ENCODE measurements at places on chromosomes 3 and 15.

DNA sequence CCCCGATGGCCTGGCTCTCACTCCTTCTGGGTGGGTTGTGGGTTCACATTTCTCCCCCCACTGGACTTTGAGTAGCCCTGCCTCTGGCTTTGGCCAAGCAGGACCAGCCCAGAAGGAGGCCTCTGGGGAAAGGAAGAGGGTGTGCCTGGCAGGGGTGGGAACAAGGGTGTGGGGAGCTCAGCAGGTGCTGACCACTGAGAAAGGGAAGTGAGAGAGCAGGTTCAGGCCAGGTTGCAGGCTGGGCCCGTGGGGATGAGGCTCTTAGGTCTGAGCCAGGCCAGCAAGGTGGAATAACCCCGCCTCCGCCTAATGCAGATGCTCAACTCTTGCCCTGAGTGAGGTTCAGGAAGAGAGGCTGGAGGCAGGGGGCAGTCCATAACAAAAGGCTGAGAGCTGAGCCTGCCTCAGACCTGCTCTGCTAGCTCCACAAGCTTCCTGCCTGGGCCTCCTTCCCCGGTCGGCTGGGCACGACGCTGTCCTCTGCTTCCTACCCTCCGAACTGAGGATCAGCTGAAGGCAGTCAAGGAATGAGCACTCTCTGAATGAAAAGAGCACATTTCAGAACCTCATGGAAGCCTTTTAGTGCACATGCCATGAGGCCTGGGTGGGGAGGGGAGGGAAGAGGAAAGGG is 82.7 kb downstream of the TLE3 start:
- DNase-seq, result no peak

DNA sequence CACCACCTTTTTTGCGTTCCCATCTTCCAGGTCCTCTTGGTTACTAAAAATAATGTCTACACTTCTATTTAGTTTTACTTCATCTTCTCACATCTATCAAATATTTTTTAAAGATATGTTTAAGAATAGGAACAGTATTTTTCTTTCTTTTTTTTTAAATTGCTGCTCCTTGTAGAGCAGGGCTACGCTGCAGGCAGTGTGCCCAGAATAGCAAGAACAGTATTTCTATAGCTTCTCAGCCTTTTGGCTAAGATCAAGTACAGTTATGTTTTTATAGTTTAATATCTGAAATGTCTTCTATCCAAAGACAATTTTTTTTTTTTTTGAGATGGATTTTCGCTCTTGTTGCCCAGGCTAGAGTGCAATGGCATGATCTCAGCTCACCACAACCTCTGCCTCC is 73.0 kb downstream of the MYO9A start:
- DNase-seq, result no peak

DNA sequence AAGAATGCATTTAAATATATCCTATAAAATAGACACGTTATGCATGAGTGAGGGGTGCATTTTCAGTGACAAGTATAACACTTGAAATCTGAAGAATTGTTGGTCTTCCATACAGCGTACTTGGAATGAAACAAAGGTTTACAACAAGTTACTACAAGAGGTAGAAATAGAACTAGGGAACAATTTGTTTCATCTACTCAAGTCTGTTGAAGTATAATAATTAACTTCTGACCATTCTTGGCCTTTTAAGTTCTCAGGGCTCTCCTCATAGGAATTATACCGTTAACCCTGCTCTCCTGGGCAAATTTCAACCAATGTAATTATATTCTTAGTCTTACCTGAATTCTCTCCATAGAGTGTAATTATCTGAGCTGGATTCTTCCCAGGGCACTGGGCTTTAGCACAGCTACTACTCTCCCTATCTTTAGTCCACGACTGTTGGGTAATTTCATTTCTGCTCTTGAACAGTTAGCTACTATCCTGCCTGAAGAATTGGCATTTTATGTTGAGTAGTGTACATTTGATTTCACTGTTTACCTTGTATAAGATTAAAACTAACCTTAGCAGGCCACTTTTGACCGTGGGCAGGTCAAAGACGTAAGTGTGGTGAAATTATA is 100.6 kb downstream of the UBE2E2 start:
- no peak for DNase-seq

DNA sequence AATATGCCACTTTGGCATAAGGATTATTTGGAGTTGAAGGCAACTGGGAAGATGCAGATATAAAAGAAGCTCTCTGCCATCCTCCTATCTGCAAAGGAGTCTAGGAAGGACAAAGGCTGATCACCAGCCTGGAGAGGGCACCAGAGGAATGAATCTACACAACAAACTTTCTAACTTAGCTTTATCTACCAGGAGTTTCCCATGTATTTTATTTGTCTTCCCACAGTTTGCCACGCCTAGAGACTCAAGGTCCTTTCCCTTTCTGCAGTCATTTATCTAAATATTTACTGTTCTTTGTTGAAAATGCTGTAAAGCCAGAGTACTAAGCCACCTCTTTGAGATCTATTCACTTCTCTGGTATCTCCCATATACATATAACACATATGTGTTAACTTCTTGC is 32.2 kb downstream of the GPR176 start:
- peak; percentile 33 for DNase-seq

DNA sequence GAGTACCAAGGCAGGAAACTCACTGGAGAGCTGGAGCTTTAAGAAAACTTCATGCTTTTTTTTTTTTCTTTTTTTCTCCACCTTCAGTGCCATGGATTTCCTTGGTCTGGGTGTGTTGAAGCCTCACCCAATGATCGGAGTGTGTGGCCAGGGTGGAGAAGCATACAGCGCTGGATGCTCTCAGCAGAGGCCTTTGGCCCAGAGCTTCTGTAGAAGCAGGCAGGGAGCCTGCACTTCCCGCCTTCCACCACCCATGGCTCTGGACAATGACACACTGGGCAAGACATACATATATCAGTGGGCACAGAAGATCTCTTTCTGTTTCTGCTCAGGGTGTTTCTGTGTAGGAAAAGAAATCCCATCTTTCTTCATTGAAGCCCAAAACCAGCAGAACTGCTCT is 55.8 kb upstream of the ACAD9 start:
- no peak for DNase-seq

DNA sequence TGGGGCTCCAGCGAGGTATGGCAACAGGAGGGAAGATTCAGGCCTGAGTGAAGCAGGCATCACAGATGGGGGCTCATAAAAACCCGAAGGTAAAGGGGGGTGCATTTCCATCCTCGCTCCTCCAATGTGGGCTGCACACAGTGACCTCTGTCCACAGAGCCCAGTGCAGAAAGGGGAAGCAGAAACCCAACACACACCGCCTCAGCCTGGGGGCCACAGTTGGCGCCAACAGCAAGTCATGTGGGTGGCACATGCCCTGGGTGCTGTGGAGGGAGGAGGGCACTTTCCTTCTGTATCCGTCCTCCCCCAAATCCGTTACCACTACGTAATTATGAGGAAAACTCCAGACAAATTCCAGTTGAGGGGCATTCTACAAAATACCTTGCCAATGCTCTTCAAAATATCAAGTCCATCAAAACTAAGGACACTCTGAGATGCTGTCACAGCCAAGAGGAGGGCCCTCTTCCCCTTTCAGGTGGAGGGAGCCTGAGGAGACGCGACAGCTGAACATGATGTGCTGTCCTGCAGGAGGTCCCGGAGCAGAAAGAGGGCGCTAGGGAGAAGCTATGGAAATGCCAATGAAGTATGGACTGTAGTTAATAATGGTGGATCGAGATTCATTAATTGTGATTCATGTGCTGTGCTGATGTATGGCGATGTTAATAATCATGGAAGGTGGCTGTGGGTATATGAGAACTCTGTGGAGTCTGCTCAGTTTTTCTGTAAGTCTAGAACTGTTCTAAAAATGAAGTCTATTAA is 16.4 kb downstream of the APBA2 start:
- no peak for DNase-seq

- DNase-seq, result no peak
Observed at GRCh38 chr3:177673112-177673914, 476.0 kb upstream of the TBL1XR1 start.

DNA sequence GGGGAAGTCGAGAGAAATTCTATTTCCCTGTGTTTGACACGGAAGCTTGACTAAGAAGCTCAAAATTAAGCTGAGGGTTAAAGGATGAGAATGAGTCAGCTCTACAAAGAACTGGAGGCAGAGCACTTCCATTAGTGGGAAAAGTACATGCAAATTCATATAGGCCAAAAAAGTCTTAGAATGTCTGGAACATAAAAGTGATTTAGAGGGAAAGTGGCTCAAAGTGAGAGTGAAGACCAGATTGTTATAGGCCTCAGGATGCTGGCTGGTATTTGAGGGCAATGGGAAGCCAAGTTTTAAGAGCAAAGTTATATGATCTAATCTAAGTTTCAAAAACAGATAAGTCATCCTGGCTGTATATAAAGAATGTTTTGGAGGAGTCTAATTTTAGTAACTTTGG is 857.3 kb downstream of the NAALADL2 start:
- no peak for DNase-seq

- no peak for DNase-seq
Observed at GRCh38 chr3:61674596-61674995, 113.2 kb downstream of the PTPRG start.

GRCh38 chr3:57078344-57078634 is 17.8 kb downstream of the SPATA12 start:
- no peak for DNase-seq

GRCh38 chr3:106566277-106566676 is 697.5 kb upstream of the CBLB start:
- DNase-seq, result no peak

- no peak for DNase-seq
Observed at GRCh38 chr3:175580318-175580717, 721.2 kb downstream of the NAALADL2 start.

DNA sequence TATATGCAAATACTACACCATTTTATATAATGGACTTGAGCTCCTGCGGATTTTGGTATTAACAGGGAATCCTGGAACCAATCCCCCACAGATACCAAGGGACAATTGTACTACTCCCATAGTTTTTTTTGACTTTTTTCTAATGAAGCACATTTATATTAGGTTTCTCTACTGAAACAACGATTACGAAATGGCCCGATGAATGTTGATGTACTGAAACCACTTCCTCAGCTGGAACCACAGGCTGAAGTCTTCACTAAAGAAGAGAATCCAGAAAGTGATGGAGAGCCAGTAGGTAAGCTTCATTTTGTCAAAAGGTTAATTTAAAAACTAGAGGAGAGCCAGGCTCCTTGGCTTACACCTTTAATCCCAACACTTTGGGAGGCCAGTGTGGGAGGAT is 121.5 kb upstream of the LRRFIP2 start:
- no peak for DNase-seq

All from hippocampal formation (tissue), 2 donors.